CD4-positive, alpha-beta memory T cell (primary cell): ENCODE measurements at places on chromosomes 1 and 21.

DNA sequence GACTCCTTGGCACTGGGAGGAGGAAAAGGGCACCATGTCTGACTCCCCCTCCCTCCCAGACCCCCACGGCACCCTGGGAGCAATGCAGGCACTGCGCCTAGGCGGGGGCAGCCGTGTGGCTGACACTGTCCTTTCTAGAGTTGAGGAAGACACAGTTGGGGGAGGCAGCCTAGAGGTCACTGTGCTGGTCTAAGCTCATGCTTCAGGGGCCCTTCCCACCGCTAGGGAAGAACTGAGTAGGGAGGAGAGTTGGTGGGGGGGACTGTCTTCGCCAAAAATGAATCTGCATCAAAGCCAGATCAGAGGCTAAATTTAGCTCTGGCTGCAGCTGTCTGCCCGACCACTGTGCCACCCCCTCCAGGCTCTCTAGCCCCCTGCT is 3.4 kb downstream of the SEMA6C start:
- H3K27ac ChIP-seq: no peak overlapping the region
- H3K27me3 ChIP-seq: no peaks in the 10 kb centered on the region
- H3K4me1 ChIP-seq: peaks cover 24% of the 10 kb centered on the region
- DNase-seq: no peak
- H3K36me3 ChIP-seq: no peaks in the 10 kb centered on the region

DNA sequence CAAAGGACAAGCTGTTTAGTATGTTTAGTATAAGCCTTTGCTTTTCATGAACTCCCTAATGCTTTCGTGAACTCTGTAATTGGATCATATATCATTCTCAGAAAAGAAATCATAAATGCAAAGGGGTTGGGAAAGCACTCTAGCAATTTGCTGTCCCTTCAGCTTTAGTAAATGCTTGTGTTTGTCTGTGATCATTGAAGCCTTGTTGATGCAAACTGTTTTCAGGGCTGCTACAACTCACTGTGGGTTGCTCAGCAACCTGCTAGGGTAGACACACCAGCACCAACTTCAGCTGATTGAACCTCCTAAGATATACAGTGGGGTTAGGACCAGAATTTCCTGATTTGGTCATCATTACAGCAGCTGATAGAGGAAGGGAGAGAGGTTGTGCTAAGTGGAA is 95.0 kb downstream of the SGIP1 start:
- no peaks in the 10 kb centered on the region for H3K36me3 ChIP-seq
- no peak for DNase-seq
- no peak overlapping the region for H3K27ac ChIP-seq
- H3K4me1 ChIP-seq: no peaks in the 10 kb centered on the region
- H3K27me3 ChIP-seq: no peaks in the 10 kb centered on the region
- no peak overlapping the region for H3K4me3 ChIP-seq

DNA sequence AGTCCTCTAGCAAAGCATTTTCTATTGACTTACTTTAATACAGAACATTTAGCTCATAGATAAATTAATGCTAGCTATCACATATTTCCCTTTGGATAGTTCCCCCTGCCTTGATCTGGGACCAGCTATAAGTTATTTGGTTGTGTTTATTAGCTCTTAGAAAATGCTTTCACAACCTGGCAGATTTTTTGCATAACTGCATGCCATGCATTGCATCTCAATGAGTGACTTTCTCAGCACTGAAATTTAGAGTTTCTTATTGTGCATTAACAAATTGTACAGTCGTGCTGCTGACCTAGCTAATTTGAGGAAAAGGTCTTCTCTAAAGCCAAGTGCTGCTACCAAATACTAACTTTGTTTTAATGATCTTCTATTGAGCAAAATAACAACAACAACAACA is 164.8 kb downstream of the PLPPR5 start:
- H3K4me1 ChIP-seq: peaks cover 8% of the 10 kb centered on the region
- no peak overlapping the region for H3K4me3 ChIP-seq
- no peaks in the 10 kb centered on the region for H3K27me3 ChIP-seq
- DNase-seq: no peak
- no peak overlapping the region for H3K27ac ChIP-seq
- no peaks in the 10 kb centered on the region for H3K36me3 ChIP-seq

DNA sequence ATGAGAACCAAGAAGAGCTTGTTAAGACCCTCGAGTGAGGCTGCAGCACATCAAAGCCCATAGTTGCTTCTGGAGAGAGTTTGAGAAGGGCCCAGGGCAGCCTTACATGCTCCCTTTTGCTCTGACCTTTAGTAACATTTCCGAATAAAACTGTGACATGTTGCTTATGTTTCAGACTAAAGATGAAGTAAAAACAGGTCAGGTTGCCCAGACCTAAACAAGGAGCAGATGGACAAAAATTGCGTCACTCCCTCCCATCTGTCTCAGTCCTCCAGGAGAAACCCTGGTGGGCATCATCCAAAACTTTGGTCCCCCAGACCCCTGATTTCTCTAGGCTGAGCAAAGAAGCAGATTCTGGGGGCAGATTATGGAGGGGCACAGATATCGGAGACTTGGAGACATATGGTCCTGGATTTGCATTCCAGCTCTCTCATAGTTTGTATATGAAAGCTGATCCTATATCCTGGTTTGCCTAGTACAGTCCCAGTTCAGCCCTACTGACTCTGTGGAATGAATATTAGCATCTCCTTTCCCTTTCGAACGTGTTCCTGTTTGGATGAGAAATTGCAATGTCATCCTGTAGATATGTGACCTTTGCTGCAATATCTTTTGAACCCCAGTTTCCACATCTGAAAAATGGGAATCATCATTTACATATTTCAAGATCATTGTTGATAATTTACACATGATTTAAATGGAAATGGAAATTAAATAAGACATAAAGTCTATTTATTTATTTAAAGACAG is 304.9 kb upstream of the USP24 start:
- H3K36me3 ChIP-seq: no peaks in the 10 kb centered on the region
- H3K4me3 ChIP-seq: no peak overlapping the region
- H3K4me1 ChIP-seq: no peaks in the 10 kb centered on the region
- no peak overlapping the region for H3K27ac ChIP-seq

DNA sequence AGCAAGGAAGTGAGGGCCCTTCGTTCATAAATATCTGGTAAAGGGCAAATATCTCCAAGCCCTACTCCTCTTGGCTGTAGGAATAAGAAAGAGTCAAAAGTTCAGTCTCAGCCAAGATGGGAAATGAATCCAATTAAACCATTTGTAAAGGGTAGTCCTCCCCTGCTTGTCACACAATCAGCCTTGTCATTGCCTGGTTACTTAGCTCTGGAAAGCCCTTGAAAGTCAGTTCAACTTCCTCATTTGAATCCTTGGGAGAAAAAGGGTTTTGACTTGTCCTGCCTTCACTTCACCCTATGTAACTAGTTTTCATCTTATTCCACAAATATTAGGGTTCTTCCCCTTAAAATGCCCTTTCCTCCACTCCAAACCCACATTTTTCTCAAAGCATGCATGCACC is 100.0 kb downstream of the ELAVL4 start:
- H3K36me3 ChIP-seq: no peaks in the 10 kb centered on the region
- DNase-seq: no peak
- no peaks in the 10 kb centered on the region for H3K4me1 ChIP-seq
- H3K27ac ChIP-seq: no peak overlapping the region
- no peaks in the 10 kb centered on the region for H3K27me3 ChIP-seq
